ENCODE measurements at places on chromosomes 4 and X.
A peak's percentile ranks its signal among the peaks of the same experiment; 100 is the strongest.

GRCh38 chr4:56860781-56861180 is 39.3 kb upstream of the SPINK2 start:
- DNase-seq = no peak

DNA sequence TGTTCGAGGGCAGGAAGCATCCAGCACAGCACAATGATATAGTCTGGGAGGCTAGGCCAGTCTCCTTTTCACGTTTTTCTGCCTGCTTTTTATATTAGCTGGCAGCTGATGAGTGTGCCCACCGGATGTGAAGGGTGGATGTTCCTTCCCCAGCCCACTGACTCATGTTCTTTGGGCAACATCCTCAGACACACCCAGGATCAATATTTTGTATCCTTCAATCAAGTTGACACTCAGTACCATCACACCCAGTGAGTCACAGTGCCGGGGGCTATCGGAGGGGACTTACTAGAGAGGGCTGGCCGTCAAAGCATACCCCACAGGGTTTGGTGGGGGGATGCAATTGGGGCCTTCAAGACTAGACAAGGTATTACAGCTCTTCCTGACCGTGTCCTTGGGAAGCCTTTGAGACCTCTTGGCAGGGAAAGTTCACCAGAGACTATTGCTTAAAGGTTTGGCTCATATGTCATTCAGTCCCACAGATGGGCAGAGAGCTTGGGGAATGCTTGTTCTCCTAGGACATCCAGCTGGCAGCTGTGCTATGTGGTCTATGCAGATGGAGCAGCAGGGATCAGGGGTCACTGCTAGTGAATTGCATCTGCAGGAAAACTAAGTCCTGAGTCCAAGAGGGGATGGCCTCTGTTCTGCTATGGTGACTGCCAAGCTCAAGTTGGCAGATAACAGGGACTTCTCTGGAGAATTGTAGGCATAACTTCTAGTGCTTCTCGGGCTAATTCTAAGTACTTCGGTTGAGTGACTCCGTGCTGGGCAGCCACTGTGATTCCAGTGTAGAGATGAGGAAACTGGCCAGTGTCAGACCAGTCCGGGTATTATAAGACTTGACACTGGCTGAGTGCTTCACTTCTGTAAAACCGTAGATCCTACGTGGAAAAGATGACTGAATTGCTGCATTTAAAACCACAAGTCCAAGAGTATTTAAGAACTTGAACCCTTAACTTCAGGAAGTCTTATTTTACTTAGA is 12.9 kb upstream of the WDR1 start:
- peak; percentile 58 for DNase-seq

DNA sequence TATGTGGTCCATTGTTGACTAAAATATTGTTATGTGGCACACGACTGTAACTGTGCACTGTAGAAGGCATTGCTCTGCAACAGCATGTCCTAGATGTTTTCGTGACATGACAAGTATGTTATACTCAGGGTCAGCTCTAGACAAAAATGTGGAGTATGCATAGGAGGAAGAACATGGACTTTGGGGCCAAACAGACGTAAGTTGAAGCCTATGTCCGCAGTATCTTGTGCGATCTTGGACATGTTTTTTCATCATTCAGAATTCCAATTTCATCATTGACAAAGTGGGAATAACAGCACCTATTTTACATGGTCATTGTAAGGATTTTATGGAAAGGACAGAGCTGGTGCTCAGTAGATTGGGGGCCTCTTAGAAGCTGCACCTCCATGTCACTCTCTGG is 27.7 kb upstream of the PROM1 start:
- DNase-seq = no peak

GRCh38 chrX:9183481-9183880 is 149.6 kb upstream of the FAM9B start:
- DNase-seq = peak; percentile 39

DNA sequence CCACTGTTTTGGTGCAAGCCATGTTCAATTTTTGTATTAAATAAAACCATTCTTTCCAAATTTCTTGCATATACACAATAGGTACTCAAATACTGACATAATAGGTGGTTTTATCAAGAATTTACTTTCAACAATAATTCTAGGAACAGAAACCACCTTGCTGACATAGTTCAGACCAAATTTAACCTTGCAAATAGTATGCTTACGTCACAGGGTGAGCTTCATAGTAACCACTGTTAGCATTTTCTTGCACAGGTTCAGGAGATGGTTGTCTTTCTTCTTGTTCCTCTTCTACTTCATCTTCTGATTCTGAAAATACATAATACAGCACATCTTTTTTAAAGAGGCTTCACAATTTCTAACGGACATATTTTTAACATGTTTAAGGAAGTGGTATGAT is 17.6 kb downstream of the G3BP2 start:
- DNase-seq = no peak

GRCh38 chr4:182225257-182225852 is 17.8 kb upstream of the TENM3 start:
- no peak for DNase-seq

DNA sequence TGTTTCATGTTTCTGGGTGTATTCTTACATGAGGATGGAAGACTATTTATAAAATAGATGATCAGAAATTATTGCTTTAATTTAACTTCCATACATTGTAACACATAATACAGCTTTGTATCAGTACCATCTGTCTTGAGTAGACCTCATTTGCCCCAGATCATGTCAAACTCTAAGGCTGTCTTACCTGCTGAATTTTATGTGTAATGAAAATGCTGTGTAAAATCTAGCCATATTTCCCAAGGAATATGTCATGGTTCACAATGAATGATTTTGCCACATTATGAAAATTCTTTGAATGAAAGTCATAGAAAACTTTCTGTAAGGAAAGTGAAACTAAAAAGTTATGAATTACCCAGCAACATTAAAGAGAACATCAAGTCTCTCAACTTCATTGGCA is 7.4 kb downstream of the BDH2 start:
- no peak for DNase-seq

- DNase-seq = no peak
Measured at GRCh38 chr4:125734504-125734903, 419.7 kb downstream of the FAT4 start.

DNA sequence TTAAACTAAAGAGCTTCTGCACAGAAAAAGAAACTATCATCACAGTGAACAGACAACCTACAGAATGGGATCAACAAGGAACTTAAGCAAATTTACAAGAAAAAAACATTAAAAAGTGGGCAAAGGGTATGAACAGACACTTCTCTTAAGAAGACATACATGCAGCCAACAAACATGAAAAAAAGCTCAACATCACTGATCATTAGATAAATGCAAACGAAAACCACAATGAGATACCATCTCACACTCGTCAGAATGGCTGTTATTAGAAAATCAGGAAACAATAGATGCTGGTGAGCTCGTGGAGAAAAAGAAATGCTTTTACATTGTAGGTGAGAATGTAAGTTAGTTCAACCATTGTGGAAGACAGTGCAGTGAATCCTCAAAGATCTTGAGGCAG is 27.8 kb downstream of the PAPSS1 start:
- DNase-seq = no peak

DNA sequence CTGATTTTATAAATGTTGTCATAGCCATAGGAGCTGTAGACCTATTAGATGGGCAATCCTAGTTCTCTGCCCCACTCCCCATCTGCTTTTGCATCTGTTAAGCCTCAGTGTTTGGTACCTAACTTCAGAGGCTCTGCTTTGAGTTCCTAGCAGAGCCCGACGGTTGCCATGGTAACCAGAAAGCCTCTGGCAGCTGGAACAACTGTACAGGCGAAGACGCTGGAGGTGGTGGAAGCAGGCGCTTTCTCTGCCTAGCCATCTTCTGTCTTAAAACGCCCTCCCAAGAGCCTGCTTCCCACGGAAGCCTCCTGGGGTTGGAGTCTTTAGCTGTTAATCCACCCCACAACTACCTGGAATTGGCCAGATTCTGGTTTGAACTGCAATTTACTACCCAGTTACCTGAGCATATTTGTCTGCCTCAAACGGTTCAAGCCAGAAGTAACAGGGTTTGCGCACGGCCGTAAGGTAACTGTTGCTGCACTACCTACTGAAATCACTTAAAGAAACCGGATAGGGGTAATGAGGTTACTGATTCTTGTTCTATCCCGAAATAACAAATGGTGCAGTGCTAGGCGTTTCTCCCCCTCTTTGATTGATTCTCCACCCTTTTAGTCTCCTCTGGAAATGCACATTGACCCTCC is 1.0 kb upstream of the GABRG1 start:
- no peak for DNase-seq

- peak; percentile 59 for DNase-seq
Measured at GRCh38 chr4:75107755-75108612, 175.1 kb downstream of the PARM1 start.
